Activated T-cell treated with anti-CD3 and anti-CD28 coated beads, Interleukin-2, amount 50 U/mL, for 24 hours (primary cell): ENCODE measurements at places on chromosomes 16 and 17.

GRCh38 chr17:43983515-43984411 is 20.7 kb upstream of the NAGS start:
- DNase-seq: peak; percentile 39

- no peak for DNase-seq
Observed at GRCh38 chr17:31416503-31416923, 25.0 kb downstream of the RAB11FIP4 start.

GRCh38 chr16:30664616-30665109 is 6.4 kb downstream of the FBRS start:
- no peak for DNase-seq

GRCh38 chr17:29179232-29180033 is 765 bp downstream of the MYO18A start:
- DNase-seq: peak; percentile 36

DNA sequence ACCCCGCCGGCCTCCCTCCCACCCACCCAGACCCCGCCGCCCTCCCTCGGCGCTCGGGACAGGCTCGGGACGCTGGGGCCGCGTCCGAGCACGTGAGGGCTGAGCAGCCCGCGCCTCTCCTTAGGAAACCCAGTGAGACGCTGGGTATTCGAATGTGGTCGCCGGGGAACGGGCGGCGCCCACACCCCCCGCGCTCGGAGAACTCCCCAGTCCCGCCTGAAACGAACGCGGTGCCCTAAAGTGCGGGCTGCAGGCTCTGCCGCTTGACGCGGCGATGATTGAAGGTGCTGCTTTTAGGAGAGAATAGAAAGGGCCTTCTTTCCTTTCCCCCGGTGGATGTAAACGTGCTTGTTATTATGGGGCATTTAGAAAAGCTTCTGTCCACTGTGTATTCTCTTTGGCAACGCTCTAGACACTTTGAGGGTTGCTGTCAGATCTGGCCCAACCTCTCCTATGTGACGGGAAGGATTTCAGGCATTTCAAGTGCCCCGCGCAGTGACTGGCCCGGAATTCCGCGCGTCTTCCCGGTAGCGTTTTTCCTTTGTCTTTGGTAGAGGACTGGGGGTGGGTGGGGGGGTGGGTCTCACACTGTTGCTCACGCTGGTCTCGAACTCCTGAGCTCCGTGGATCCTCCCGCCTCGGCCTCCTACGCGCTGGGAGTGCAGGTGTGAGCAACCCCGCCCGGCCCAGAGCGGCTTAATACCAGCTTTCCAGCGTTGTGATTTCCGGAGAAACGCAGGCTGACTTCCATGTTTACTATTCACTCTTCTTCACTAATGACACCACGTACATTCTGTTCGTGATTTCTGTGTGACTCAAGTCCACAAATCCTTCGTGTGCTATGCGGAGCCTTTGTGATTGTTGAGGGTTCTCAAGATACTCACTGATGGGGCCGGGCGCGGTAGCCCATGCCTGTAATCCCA is 21.8 kb upstream of the FOXK2 start:
- peak; percentile 71 for DNase-seq

DNA sequence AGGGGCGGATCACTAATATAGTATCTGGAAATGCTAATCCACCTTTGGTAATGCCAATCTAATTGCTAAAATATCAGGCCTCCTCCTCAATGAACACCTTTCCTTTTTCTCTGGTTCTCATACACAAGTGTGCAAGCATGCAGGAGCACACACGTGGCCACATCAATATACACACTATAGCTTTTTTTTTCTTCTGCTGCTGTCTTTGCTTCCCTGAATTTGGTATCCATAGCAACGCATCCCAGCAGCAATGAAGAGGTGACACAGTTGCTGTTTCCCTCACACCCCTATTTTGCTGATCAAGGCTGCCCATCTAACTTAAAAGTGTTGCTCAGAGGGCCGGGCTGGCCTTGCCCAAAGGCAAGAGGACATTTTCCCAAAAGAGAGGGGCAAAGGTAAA is 15.4 kb downstream of the NOG start:
- DNase-seq: no peak

- peak; percentile 67 for DNase-seq
Observed at GRCh38 chr16:66605177-66605978, 874 bp downstream of the CMTM3 start.
